ENCODE measurements at places on chromosomes 1 and 21. TPM values are rescaled to one million over a fixed set of nuclear protein-coding genes. Genes with fewer than 3 reads are reported as not detected.
A peak's percentile ranks its signal among the peaks of the same experiment; 100 is the strongest.

GRCh38 chr21:32578107-32578691, 7.1 kb downstream of the TCP10L start:
- no peaks in the 10 kb centered on the region for H3K27me3 ChIP-seq
- no peak overlapping the region for H3K4me3 ChIP-seq
- H3K4me1 ChIP-seq = no peaks in the 10 kb centered on the region
- no peak for DNase-seq
- H3K36me3 ChIP-seq = no peaks in the 10 kb centered on the region

The CYP4A22 gene
- total RNA-seq = 0.47 TPM

DNA sequence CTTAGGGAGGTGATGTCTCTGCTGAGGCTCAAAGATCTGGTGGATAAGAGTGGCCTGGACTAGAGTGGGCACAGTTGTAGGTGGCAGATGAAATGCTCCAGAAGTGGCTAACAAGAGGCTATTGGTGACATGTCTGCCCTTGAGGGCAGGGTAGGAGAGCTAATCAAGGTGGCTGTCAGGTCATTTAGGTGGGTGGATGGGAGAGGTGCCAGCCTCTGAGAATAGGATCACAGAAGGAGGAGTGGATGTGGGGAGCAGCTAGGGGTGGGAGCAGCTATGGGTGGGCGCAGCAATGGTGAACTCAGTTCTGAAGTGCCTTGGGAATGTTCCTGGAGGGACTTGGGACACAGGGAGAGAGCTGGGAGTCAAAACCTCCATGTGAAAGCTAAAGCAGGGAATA, 142.0 kb upstream of the GRIK3 start:
- no peak for DNase-seq
- H3K27me3 ChIP-seq = no peaks in the 10 kb centered on the region
- no peaks in the 10 kb centered on the region for H3K4me1 ChIP-seq
- no peaks in the 10 kb centered on the region for H3K36me3 ChIP-seq
- no peak overlapping the region for H3K4me3 ChIP-seq
- H3K27ac ChIP-seq = no peak overlapping the region

DNA sequence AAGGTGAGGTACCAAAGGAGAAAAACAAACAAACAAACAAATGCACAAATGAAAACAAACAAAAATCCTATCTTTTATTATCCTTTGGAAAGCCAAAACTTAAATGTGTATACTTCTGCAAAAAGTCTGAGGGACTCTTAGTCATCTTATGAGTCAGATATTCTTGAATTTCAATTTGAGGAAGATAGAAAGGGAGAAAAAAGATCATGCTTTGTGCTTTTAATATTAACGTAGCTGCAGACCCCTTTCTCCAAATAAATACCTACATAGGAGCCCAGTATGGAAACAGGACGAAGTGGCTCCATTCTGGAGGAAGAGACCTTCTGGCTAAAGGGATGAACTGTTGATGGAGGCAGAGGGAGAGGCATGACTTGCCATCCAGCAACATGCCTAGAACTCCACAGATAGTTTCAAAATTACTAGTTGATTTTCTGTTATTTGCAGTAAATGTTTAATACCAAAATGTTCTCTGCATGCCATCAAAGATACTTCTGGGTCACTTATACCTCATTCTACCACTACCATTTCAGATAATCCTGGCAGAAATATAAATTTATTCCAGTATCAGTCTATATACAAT, 25.4 kb downstream of the NUP210L start:
- DNase-seq = no peak
- H3K27ac ChIP-seq = no peak overlapping the region
- no peaks in the 10 kb centered on the region for H3K4me1 ChIP-seq
- no peaks in the 10 kb centered on the region for H3K36me3 ChIP-seq
- H3K27me3 ChIP-seq = no peaks in the 10 kb centered on the region
- H3K4me3 ChIP-seq = no peak overlapping the region

The RGS8 gene
- not detected for total RNA-seq

The TTLL7 gene
- total RNA-seq = 16.5 TPM

- no peaks in the 10 kb centered on the region for H3K27me3 ChIP-seq
- peaks cover 65% of the 10 kb centered on the region for H3K36me3 ChIP-seq
- peaks cover 73% of the 10 kb centered on the region for H3K4me1 ChIP-seq
- H3K27ac ChIP-seq = peak overlapping the region; percentile 14
- no peak for DNase-seq
These were observed 7.2 kb downstream of the ATP1B1 start for GRCh38 chr1:169113613-169114119.

DNA sequence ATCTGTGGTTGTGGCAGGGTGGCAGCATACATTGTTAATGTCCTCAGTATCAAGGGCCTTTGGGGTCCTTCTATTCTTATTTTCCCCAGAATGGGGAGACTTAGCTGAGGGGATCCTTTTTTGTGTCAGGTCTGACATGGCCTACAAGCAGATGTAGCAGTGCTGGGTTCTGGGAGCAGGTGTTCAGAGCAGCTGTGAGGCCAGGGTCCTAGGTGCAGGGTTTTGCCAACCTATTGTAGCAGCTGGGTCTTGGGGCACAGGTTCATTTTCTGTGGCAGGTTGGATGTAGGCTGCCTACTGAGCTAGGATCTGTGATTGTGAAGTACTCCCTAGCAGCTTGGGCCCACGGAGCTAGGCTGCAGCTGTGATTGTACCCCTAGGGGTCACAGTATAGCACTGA, 60.1 kb downstream of the DIPK1A start:
- no peak for DNase-seq
- no peak overlapping the region for H3K27ac ChIP-seq
- no peak overlapping the region for H3K4me3 ChIP-seq
- no peaks in the 10 kb centered on the region for H3K4me1 ChIP-seq
- no peaks in the 10 kb centered on the region for H3K27me3 ChIP-seq
- H3K36me3 ChIP-seq = no peaks in the 10 kb centered on the region

GRCh38 chr1:15970911-15971310, 5.0 kb downstream of the ZBTB17 start:
- H3K4me3 ChIP-seq = no peak overlapping the region
- H3K27ac ChIP-seq = no peak overlapping the region
- H3K27me3 ChIP-seq = no peaks in the 10 kb centered on the region
- peaks cover 5% of the 10 kb centered on the region for H3K4me1 ChIP-seq
- peaks cover 22% of the 10 kb centered on the region for H3K36me3 ChIP-seq

GRCh38 chr1:1130206-1131120, 14.6 kb upstream of the C1orf159 start:
- DNase-seq = peak; percentile 76
- H3K36me3 ChIP-seq = no peaks in the 10 kb centered on the region
- no peaks in the 10 kb centered on the region for H3K27me3 ChIP-seq
- peak overlapping the region; percentile 37 for H3K4me3 ChIP-seq
- H3K27ac ChIP-seq = peak overlapping the region; percentile 82
- no peaks in the 10 kb centered on the region for H3K4me1 ChIP-seq

GRCh38 chr21:26148840-26149354, 21.7 kb downstream of the APP start:
- H3K4me1 ChIP-seq = no peaks in the 10 kb centered on the region
- no peak overlapping the region for H3K27ac ChIP-seq
- no peak for DNase-seq
- no peaks in the 10 kb centered on the region for H3K36me3 ChIP-seq
- no peak overlapping the region for H3K4me3 ChIP-seq

The KIF26B gene
- total RNA-seq = 0.83 TPM

DNA sequence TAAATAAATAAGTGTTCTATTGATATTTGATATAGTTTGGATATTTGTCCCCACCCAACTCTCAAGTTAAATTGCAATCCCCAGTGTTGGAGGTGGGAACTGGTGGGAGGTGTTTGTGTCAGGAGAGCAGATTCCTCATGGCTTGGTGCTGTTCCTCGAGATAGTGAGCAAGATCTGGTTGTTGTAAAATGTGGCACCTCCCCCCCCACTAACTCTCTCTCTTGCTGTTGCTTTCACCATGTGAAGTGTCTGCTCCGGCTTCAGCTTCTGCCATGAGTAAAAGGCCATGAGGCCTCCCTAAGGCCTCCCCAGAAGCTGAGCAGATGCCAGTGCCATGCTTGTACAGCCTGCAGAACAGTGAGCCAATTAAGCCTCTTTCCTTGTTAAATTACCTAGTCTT, 20.8 kb downstream of the FRRS1 start:
- no peaks in the 10 kb centered on the region for H3K4me1 ChIP-seq
- no peak overlapping the region for H3K4me3 ChIP-seq
- no peaks in the 10 kb centered on the region for H3K36me3 ChIP-seq
- no peak overlapping the region for H3K27ac ChIP-seq

The ZFP69B gene
- 0.88 TPM for total RNA-seq

GRCh38 chr21:43768868-43769167, 7.3 kb downstream of the CSTB start:
- no peak overlapping the region for H3K27ac ChIP-seq
- no peaks in the 10 kb centered on the region for H3K27me3 ChIP-seq
- no peaks in the 10 kb centered on the region for H3K36me3 ChIP-seq
- no peak overlapping the region for H3K4me3 ChIP-seq
- no peaks in the 10 kb centered on the region for H3K4me1 ChIP-seq
- no peak for DNase-seq
